Jurkat, Clone E6-1 (cell line): ENCODE measurements at places on chromosomes 3 and 15.

- no peak for DNase-seq
Measured at GRCh38 chr3:178198329-178198728, 337.9 kb upstream of the KCNMB2 start.

- DNase-seq: no peak
Measured at GRCh38 chr15:22845289-22845900, 6.9 kb downstream of the NIPA2 start.

DNA sequence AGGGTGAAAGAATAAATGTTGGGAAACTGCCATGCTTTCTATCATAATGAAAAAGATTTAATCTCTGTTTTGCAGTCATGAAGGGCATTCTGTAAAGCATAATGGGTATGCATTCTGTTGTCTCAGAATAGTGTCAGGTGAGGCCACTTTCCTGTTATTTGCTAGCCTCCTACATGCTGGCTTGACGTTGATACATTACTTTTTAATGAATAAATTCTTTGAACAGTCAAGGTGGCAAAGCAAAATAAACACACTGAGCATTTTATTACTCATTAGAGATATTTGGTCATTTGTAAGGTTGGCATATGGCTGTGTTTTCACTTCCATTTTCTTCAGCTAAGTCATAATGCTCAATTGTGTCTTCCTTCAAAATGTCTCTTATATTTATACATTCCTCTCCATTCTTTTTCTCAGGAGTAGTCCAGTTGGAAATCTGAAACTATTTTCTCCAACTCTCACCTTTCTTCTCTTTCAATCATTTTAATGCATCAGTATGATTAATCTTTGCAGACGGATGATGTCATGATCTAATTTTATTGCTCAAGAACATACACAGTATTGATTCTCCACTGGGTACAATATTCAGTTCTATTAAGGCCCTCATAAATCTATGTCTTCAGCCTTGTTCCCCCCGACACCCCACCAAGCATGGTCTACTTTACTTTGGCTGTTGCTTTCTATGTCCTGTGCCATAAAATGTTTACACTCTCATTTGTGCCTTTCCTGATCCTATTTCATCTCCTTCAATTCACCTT is 290.7 kb downstream of the GBE1 start:
- no peak for DNase-seq

DNA sequence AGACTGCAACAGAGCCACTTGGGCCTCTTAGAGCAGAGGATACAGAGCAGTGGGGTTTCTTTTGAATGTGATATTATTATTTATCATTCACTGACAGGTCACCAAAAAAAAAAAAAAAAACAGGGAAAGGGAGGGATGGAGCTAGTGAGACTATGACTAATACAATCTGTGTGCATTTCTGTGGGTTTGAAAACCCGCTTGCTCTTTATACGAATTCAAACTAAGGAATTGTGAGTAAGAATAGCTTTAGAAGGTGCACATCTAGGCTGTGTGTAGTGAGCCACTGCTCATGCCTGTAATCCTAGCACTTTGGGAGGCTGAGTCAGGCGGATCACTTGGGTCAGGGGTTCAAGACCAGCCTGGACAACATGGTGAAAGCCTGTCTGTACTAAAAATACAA is 186.6 kb upstream of the MANF start:
- no peak for DNase-seq

DNA sequence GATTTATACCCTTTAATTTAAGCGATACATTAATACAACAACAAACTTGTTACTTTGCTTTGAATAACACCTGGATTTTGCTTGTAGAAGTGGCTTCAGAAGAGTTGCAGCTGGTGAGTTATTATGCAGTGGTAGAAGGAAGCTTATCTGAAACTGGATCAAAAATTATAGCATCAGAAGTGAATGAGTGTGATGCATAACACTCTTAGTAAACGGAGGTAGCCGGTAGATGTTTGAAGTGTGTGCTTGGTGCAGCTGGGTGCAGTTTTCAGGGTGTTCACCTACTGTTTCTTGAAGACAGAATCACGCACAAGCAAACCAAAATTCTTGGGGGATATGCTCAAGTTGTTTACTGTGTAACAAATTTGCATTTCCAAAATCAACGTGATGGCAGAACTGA is 103.1 kb downstream of the MITF start:
- no peak for DNase-seq

- no peak for DNase-seq
Measured at GRCh38 chr3:170614214-170614966, 28.5 kb upstream of the SLC7A14 start.

- DNase-seq: peak; percentile 32
Measured at GRCh38 chr3:197029511-197030167, at the start of gene MELTF. Gene MELTF, minus strand, starts transcription at chr3:197029817. Its CDS starts 115 bp downstream, at chr3:197029702.

- no peak for DNase-seq
Measured at GRCh38 chr3:33758864-33759263, 39.6 kb upstream of the PDCD6IP start.

- DNase-seq: no peak
Measured at GRCh38 chr3:165640031-165640430, 197.2 kb downstream of the BCHE start.

- DNase-seq: no peak
Measured at GRCh38 chr3:63588895-63589294, 63.6 kb upstream of the SNTN start.

- no peak for DNase-seq
Measured at GRCh38 chr15:94804613-94805012, 573.3 kb downstream of the MCTP2 start.
